ENCODE measurements at places on chromosomes 13 and 19.

DNA sequence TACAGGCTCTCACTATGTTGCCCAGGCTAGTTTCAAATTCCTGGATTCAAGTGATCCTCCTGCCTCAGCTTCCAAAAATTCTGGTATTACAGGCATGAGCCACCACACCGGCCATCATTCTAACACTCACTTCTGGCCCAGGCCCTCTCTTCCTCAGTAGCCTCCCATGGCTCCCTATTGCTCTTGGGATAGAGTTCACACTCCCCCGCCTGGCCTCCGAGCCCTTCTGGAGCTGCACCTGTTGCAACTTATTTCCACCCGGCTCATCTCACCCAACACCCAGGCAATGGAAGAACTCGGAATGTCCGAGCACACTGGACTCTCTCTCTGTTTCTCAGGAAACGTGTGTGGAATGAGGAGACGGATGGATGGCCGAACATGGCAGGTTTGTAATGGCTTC, 9.0 kb upstream of the SBK3 start:
- DNase-seq = no peak

- DNase-seq = no peak
Observed at GRCh38 chr19:804419-805165, 7.3 kb downstream of the PTBP1 start.

DNA sequence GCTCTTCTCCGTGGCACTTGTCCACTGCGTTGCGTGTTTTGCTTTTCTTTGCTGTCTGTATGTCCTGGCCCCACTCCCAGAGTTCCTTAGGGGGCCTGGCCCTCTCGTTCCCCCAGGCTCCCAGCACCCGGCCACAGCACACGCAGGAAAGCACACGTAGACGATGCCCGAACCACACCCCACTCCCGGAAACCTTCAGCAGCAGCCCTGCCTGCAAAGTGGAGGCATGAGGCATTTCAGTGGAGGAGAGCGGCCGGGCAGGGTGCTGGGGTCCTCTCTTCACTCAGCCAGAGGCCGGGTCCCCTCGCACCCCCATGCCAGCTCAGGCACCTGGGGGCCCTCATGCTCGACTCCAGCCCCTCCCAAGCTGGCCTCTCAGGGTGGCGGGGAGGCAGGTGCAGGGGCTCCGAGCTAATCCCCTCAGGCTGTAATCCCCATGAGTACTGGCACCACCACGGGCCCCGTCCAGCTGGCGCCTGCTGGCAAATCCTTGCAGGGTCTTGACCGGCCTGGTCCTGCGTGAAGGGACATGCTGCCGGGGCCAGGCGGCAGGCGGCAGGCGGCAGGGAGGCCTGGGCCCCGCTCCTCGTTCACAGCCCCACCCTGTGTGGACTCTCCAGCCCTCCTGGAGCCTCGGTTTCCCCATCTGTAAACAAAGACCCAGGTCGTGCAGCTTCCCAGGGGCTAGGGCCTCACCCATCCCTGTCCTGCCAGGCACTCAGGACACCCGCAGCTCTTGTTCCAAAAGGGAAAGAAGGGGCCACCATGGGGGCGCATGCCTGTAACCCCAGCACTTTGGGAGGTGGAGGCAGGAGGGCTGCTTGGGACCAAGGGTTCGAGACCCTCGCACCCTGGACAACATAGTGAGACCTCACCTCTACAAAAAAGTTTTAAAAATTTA, 7.0 kb downstream of the PIP5K1C start:
- DNase-seq = no peak

- no peak for DNase-seq
Observed at GRCh38 chr19:43605875-43606568, 5.9 kb upstream of the SRRM5 start.

GRCh38 chr13:100604918-100605710, 16.5 kb upstream of the GGACT start:
- DNase-seq = no peak

GRCh38 chr19:3178377-3178972, at the start of gene S1PR4:
S1PR4 (plus strand) TSS chr19:3178769; CDS start chr19:3178793, 24 bp downstream.
- DNase-seq = no peak

DNA sequence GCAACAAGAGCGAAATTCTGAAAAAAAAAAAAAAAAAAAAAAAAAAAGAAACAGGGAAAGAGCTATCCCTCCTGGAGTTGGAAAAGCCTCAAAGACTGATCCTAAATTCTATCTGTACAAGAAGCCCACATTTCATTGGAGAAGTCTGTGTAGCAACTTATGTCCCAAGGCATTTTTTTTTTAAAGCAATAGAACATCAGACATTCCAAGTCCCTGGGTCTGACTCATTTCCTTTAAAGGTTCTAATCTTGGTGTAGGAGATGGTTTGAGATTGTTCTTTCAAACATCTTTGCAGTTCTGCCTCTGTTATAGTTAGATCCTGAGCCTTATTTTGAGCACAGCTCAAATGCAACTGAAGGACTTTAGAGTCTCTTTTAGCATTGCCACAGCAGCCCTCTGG, 706.5 kb upstream of the MIR17HG start:
- DNase-seq = no peak

DNA sequence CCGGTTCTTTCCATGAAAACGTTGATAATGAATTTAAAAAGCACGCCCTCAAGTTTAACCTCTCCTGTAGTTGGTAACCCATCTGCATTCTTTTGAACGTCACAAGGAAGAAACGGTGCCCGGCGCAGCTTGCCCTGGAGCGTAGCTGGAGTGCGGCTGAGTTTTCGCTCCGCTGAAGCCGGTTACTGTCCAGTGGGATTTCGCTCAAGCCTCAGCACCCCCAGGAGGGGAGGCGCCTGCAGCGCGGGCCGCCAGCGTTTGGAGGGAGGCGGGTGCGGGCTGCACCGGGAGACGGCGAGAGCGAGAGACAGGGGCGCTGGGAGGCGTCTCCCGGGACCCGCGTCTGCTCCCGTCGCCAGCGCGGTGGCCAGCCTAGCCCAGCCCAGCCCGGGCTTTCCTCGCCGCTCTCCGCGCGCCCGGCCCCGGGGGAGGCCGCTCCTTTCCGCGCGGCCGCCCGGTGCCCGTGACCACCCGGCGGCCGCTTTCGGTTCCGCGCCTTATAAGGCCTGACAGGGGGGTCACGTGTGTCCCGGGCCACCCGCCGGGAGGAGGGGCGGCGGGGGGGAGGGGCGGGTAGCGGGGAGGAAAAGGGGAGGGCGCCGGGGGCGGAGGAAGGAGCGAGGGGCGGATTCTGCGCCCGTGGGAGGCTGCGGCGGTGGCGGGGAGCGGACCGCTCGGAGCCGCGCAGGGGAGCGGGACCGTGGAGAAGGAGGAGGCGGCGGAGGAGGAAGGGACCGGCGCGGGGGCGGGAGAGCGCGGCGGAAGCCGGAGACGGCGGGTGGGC, 8.3 kb upstream of the DGKH start:
- peak; percentile 95 for DNase-seq

- DNase-seq = no peak
Observed at GRCh38 chr13:74414458-74414857, 280.3 kb upstream of the KLF12 start.

GRCh38 chr19:40493778-40494177, 27.0 kb downstream of the SPTBN4 start:
- DNase-seq = no peak

- no peak for DNase-seq
Observed at GRCh38 chr13:66714795-66715194, 515.3 kb downstream of the PCDH9 start.

DNA sequence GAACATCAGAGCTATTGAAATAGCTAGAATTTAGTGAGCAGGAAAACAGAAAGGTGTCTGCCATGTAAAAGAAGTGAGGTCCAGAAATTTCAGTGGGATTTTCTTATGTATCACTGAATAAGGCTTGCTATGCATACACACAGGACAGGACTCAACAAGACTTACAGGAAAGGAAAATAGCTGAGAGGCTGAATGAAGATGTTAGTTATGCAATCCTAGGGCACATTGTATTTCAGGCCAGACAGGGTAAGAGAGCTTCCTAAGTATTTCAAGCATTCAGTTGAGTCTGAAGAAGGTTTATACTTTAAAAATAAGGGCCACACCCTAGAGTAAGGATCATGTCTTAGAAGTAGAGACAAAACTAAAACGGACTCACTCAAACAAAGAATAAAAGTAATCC, 419.9 kb upstream of the PRR20A start:
- no peak for DNase-seq

- DNase-seq = no peak
Observed at GRCh38 chr13:93413972-93414717, 187.5 kb downstream of the GPC6 start.

GRCh38 chr19:18843960-18844359, 12.2 kb downstream of the UPF1 start:
- no peak for DNase-seq

DNA sequence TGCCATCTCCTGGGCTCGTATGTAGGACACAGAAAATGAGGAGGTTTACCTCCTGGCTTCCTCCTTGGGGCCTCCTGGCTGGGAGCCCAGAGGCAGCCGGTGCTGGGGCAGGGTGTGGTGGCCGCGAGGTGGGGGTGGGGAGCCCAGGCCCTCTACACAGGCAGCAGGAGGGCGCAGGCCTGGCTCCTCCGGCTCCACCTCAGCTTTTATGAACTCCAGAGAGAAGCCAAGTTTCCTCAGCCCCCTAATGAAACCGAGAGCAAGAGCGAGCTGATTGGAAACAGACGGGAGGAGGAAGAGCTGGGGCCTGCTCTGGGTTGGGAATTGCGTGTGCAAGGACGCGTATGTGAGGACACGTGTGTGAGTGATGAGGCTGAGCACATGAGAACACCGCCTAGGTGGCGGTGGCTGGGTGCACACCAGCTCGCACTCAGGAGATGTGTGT, 23.1 kb downstream of the LYL1 start:
- no peak for DNase-seq

DNA sequence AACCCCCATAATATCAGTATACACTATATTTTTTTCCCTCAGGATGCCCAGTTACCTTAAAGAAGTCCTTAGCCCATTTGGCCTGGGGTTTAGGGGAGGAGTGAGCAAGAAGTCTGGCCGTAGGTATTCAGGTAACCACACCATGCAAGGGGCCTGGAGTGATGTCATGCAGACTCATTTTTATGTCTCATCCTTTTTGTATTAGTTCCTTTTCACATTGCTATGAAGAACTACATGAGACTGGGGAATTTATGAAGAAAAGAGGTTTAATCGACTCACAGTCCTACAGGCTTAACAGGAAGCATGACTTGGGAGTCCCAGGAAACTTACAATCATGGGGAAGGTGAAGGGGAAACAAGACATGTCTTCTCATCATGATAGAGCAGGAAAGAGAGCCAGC, 12.2 kb downstream of the TPP2 start:
- DNase-seq = no peak

DNA sequence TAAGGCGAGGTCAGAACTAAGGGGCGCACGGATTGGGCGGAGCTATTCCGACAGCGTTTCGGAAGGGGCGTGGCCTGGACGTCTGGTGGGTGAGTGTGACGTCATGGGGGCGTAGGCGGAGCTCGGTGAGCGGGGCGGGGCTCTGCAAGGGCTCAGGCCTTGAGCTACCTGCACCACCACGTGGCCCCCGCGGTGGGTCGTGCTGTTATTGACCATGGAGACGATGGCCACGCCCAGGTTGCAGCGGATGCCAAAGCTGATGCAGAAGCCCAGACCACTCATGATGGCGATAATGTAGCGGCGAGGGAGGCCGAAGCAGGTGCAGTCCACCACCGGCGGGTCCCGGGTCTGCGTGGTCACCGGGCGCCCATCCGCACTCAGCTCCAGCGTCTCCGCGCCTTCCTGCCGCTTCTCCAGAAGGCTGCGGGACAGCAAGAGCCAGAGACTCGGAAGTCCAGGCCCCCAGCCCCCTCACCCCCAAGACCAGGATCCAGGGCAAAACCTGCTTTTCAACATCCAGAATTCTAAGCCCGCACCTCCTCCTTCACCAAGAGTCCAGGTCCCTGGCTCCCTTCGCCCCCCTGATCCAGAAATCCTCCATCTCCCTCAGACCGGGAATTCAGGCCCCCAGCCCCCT, 4.8 kb downstream of the SLC17A7 start:
- peak; percentile 39 for DNase-seq

DNA sequence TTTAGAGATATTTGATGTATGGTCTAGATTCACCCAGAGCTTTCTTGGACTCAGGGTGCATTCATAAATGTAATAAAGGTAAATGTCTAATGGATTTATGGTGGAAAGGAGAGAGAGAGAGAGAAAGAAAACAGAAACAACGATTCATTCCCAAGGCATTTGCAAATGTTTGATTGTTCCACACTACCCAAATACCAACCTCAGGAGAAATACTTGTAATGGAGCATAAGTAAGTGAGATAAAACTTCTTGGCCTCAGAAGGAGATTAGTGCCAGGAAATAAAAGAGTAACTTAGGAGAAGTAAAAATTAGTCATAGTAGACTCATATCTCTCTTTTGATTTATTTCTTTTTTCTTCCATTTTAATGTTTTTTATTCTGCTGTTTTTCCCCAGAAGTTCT, 40.6 kb upstream of the DGKH start:
- no peak for DNase-seq

GRCh38 chr13:27834095-27834494, 41.8 kb downstream of the GSX1 start:
- no peak for DNase-seq

DNA sequence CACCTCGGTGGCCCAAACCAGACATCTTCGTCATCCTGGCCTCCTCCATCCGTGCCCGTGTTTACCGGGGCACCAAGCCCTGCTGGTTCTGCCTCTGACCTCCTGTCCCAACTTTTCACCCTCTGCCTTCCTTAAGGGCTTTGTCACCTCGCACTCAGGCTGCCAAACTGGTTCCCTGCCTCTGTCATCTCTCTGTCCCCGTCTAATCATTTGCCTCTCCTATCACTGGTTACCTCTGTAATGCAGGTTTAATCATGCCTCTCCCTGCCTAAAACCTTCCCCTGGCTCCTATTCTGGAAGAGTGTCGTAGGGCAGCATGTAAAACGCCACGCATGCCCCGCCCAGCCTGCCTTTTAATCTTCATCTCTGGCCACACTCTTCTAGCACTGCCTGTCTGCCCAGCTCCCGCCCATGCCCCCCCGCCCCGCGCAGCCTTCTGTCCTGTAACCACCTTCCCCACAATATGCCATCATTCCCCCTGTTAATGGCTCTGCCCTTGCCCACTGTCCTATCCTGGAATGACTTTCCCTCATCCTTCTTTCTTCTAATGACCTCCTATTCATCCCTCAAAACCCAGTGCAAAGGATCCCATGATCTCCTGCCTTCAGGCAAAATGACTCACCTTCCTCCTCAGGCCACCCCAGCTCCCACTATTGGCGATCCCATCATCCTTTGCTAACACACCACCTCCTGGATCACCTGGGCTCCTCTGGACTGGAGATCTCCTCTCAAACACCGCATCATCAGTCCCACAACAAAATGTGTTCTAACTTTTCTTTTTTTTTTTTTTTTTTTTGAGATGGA, 66.7 kb downstream of the PEX11G start:
- DNase-seq = no peak

- no peak for DNase-seq
Observed at GRCh38 chr19:16581971-16582343, 9.7 kb upstream of the SLC35E1 start.
